Spleen (tissue), 13 donors: ENCODE measurements at places on chromosomes 13 and 19.

DNA sequence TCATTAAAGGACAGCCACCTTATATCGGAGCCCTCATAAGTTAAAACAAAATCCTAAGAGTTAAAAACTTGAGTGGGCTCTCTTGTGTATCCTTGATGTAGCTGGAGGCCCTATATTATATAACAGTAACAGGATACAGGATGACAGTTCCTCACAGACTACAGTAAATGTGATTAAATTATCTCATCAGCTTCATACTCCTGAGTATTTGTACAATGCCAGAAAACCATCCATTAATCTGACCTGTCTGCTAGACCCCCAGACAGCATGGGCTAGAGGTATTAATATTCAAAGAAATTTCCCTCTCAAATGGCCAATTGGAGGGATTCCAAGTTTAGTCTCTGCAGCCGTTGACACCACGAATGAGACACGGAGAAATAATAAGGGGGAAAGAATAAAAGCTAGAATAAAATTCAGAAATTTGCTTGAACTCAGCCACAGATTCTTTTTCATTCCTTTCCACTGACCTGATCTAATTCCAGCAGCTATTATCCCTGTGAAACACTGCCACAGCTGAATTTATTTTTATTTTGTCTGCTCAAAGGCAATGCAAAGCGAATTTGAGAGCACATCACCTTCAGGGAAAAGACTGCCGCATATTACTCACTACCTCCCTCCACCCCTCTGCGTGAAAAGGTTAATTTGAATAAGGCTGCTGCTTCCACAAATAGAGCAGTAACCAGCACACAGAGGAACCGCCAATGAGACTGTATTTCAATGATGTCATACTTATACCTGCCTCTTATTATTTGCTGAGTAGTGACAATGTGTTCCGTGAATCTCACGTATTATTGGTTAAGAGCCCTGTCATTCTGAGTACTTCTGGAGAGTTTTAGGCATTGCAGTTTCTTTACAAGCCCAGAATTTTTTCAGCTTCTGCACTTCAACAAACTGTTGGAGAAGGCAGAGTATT lies 155.9 kb upstream of the KLF12 start:
- H3K27ac ChIP-seq = no peak overlapping the region
- no peaks in the 10 kb centered on the region for H3K36me3 ChIP-seq
- no peaks in the 10 kb centered on the region for H3K27me3 ChIP-seq

DNA sequence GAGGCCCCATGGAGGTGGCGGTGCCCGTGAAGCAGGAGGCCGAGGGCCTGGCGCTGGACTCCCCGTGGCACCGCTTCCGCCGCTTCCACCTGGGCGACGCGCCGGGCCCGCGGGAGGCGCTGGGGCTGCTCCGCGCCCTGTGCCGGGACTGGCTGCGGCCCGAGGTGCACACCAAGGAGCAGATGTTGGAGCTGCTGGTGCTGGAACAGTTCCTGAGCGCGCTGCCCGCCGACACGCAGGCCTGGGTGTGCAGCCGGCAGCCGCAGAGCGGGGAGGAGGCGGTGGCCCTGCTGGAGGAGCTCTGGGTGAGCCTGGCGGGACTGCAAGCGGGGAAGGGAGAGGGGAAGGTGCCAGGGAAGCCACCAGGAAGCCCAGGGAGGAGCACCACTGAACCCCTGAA lies 5.8 kb downstream of the ZNF444 start:
- peaks cover 8% of the 10 kb centered on the region for H3K4me1 ChIP-seq
- H3K4me3 ChIP-seq = no peak overlapping the region
- no peak overlapping the region for H3K27ac ChIP-seq
- no peak for DNase-seq
- no peaks in the 10 kb centered on the region for H3K36me3 ChIP-seq

DNA sequence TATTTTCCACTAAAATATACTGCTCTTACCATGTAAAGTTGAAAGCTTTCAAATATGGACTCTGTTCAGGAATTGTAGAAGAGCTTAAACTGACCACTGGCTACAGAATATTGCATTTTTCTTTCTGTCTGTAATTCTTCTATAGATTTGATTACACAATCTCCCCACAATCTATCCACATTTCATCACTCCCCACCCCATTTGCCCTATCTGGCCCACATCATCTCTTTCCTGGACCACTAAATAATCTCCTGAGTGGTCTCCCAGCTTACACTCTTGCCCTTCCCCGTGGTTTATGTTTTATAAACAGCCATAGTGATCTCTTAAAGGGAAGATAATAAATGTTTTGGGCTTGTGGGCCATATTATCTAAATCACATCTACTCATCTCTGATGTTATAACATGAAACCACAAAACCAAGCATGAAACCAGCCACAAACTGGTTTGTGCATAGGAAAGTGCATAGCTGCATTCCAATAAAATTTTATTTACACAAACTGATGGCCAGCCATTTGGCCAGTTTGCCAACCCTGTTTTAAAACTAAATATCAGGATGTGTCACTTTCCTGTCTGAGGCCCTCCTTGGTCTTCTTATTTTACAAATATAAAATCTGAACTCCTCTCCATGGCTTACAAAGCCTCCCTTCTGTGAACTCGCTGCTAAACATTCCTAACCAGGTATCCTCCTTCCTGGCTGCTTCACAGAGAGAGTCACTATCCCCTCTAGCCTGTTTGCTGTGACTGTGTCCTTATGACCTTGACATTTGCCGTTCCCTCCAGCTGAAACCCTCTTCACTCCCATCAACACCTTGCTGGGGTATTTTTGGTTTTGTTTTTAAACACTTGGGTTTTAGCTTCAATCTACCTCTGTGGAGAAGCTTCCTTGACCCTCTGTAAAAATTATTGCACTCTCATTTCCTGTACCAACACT lies 500.9 kb downstream of the GPC6 start:
- no peak overlapping the region for H3K4me3 ChIP-seq
- H3K4me1 ChIP-seq = no peaks in the 10 kb centered on the region
- no peaks in the 10 kb centered on the region for H3K27me3 ChIP-seq
- H3K27ac ChIP-seq = no peak overlapping the region

- H3K27me3 ChIP-seq = no peaks in the 10 kb centered on the region
- H3K4me1 ChIP-seq = peaks cover 55% of the 10 kb centered on the region
- DNase-seq = peak; percentile 77
- peaks cover 7% of the 10 kb centered on the region for H3K36me3 ChIP-seq
- H3K27ac ChIP-seq = no peak overlapping the region
Observed at GRCh38 chr19:7355151-7355820, 6.5 kb downstream of the ARHGEF18 start.

DNA sequence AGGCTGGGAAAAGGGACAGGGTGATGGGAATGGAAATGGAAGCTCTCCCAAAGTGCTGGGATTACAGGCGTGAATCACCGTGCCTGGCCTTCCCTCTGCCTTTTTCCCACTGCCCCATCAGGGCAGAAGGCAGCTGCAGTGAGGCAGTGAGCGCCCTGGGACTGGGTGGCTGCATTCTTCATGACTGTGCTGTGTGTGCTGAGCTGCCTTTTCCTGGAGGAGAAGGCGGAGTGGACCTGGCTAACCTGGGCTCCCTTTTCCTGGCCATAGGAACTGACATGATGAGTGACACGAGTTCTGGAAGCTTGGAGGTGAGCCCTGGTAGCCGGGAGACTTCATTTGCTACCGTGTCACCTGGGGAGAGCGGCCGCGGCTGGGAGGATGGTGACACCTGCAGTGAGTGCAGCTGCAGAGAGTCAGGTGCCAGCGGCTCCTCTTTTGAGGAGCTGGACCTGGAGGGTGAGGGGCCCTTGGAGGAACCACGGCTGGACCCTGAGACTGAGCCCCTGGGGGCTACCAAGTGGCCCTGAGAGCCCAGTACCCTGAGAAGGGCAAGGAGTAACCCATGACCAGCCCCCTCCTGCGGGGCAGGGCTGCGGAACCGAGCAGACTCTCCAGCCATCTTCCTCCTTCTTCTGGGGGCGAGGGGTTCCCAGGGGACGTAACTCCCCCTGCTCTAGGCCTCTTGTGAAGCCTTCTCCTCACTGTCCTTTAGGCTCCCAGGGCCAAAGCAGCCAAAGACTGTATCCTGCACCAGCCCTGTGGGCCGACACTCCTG lies 26.3 kb upstream of the ZNF492 start:
- no peaks in the 10 kb centered on the region for H3K4me1 ChIP-seq
- H3K4me3 ChIP-seq = no peak overlapping the region
- H3K27me3 ChIP-seq = no peaks in the 10 kb centered on the region
- no peak overlapping the region for H3K27ac ChIP-seq
- no peak for DNase-seq
- H3K36me3 ChIP-seq = no peaks in the 10 kb centered on the region

GRCh38 chr13:28755546-28755870 lies 36.7 kb upstream of the SLC46A3 start:
- no peaks in the 10 kb centered on the region for H3K27me3 ChIP-seq
- H3K4me3 ChIP-seq = no peak overlapping the region
- DNase-seq = no peak
- no peaks in the 10 kb centered on the region for H3K36me3 ChIP-seq
- peak overlapping the region; percentile 56 for H3K27ac ChIP-seq

GRCh38 chr13:48896312-48896711 lies 79.4 kb upstream of the FNDC3A start:
- H3K4me3 ChIP-seq = no peak overlapping the region
- H3K27ac ChIP-seq = no peak overlapping the region
- H3K36me3 ChIP-seq = no peaks in the 10 kb centered on the region
- H3K27me3 ChIP-seq = no peaks in the 10 kb centered on the region
- no peak for DNase-seq
- H3K4me1 ChIP-seq = no peaks in the 10 kb centered on the region

DNA sequence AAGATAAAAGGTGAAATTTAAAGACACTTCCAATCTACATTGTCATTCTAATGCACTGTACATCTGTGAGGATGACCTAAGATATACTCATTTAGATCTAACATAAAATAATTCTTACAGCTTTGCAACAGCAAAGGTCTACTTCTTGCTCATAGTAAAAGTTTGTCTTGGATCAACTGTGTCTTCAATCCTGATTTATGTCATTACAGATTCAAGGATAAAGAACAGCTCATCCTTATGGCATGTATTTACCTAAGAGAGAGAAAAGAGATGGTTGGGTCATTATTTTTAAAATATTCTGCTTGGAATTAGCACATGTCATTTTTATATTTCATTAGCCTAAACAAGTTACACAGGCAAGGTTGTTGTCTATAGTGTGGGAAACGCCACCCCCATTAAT lies 2193.1 kb downstream of the PCDH9 start:
- H3K4me3 ChIP-seq = no peak overlapping the region
- H3K36me3 ChIP-seq = no peaks in the 10 kb centered on the region
- H3K4me1 ChIP-seq = no peaks in the 10 kb centered on the region
- no peak overlapping the region for H3K27ac ChIP-seq

- no peaks in the 10 kb centered on the region for H3K36me3 ChIP-seq
- peaks cover 64% of the 10 kb centered on the region for H3K4me1 ChIP-seq
- H3K27ac ChIP-seq = peak overlapping the region; percentile 71
- H3K27me3 ChIP-seq = no peaks in the 10 kb centered on the region
- no peak overlapping the region for H3K4me3 ChIP-seq
Observed at GRCh38 chr19:18480006-18480691, 41.7 kb downstream of the ELL start.

GRCh38 chr13:24145240-24145639 lies 15.3 kb upstream of the SPATA13 start:
- DNase-seq = no peak
- H3K36me3 ChIP-seq = no peaks in the 10 kb centered on the region
- H3K4me3 ChIP-seq = no peak overlapping the region

- H3K36me3 ChIP-seq = peaks cover 98% of the 10 kb centered on the region
- no peak overlapping the region for H3K27ac ChIP-seq
- no peaks in the 10 kb centered on the region for H3K27me3 ChIP-seq
- H3K4me3 ChIP-seq = no peak overlapping the region
- H3K4me1 ChIP-seq = peaks cover 8% of the 10 kb centered on the region
Observed at GRCh38 chr19:38819231-38819920, 6.6 kb upstream of the LGALS4 start.

DNA sequence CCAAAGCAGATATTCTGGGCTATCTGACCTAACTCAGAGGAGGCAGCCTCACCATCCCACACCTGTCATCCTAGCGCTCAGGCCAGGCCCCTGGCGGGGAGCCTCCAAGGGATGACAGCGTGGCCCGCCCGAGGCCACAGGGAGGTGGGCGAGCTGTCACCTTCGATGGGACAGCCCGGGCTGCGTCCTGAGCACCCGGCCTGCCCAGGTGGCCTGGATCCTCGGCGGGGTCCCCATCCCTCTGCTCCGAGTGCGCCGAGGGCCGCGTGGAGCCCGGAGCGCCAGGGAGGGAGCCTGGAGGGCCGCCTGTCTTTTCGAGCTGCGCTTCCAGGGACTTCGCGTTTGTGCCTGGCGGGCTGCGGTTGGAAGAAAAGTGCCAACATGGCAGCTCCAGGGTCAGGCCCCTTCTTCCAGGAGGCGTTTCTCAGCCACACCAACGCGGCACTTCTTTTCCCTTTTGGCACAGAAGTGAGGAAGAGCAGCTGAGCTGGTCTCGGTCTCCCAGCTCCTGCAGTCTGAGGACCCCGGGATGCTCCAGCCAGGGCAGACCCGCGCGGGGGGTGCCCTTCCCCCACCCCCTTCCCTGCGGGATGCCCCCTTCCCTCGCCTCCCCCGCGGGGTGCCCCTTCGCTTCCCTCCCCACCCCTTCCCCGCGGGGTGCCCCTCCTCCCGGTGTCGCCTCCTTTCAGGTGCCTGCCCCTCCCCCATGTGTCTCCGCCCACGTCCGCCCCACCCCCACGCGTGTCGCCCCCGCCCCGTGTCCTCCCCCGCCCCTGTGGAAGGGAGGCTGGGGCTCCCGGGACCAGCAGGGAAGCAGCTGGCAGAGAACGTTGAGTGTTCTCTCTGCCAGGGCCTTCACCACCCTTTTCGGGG lies 42.3 kb downstream of the GJA3 start:
- peak; percentile 80 for DNase-seq
- H3K4me1 ChIP-seq = no peaks in the 10 kb centered on the region
- peak overlapping the region; percentile 72 for H3K27ac ChIP-seq
- H3K36me3 ChIP-seq = no peaks in the 10 kb centered on the region
- H3K27me3 ChIP-seq = no peaks in the 10 kb centered on the region
- peak overlapping the region; percentile 57 for H3K4me3 ChIP-seq

- H3K27ac ChIP-seq = peak within 1 kb of the TSS; percentile 83
- peaks cover 19% of the 10 kb centered on the region for H3K36me3 ChIP-seq
- DNase-seq = peak; percentile 94
- H3K4me1 ChIP-seq = peaks cover 15% of the 10 kb centered on the region
- peak within 1 kb of the TSS; percentile 82 for H3K4me3 ChIP-seq
Observed at GRCh38 chr19:51904331-51905165, at the start of gene ZNF649. Gene ZNF649 (minus strand): TSS chr19:51905017. CDS start chr19:51900107, 4,910 bp downstream.

DNA sequence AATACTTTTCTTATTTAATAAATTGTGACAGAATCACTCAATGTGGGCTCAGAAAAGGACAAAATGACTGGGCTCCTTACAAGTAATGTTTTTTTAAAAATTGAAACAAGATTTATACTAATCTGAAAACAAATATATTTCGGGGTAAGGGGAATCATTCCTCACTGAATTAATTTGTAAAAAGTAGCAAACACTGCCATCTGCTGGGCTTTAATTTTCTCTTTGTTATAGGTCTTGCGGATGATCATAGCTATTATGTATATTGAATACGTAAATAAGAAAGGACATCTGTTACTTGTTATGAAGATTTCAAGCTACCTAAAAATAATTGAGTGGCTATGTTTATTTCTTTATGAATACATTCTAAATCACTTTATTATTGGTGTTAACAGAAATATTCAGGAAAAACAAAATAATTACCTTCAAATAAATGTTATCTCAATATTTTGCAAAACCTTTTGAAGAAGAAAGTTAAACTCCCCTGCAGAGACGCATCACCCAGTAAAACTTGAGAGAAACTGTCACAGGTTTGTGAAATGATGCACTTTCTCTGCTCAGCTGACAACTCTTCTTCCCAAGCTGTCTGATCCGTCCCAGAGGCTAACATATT lies 17.8 kb upstream of the ENOX1 start:
- H3K4me1 ChIP-seq = no peaks in the 10 kb centered on the region
- no peaks in the 10 kb centered on the region for H3K36me3 ChIP-seq
- no peaks in the 10 kb centered on the region for H3K27me3 ChIP-seq
- no peak overlapping the region for H3K27ac ChIP-seq
